CD8-positive, alpha-beta memory T cell (primary cell): ENCODE measurements at places on chromosomes 16 and 17. TPM values are rescaled to one million over a fixed set of nuclear protein-coding genes. Genes with fewer than 3 reads are reported as not detected.
A peak's percentile ranks its signal among the peaks of the same experiment; 100 is the strongest.

- no peak overlapping the region for H3K4me3 ChIP-seq
- no peaks in the 10 kb centered on the region for H3K27me3 ChIP-seq
- no peak for DNase-seq
- peak overlapping the region; percentile 81 for H3K27ac ChIP-seq
Observed at GRCh38 chr16:1299012-1299867, 10.2 kb upstream of the UBE2I start.

DNA sequence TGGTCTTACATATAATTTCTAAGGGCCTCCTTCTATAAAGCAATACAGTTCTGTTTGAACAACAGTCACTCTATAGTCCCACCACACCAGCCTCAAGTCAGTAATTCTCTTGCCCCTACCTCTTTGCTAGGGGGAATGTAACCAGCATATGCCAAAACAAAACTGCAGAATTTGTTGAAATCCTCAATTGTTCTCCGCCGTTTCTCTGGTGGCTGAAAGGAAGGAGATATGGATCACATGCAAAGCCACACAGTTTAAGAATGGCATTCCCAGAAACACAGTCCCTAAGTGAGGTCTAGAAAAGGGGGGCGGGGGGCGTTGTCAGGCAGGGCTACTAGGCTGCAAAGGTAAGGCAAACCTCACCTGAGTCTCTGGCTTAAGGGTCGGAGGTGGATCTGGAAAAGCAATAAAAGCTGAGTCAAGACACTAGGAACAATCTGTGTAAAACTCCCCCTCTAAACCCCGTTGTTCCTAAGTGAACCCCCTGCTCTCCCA, 1.9 kb downstream of the PHF23 start:
- DNase-seq, result no peak
- H3K27me3 ChIP-seq, result no peaks in the 10 kb centered on the region
- H3K27ac ChIP-seq, result peak overlapping the region; percentile 17
- H3K4me1 ChIP-seq, result peaks cover 52% of the 10 kb centered on the region
- peak overlapping the region; percentile 34 for H3K4me3 ChIP-seq

Gene SULT1A2
- total RNA-seq, result 0.46 TPM

Gene EMP2
- total RNA-seq, result not detected
